ENCODE measurements at places on chromosomes 12 and 14. TPM values are rescaled to one million over a fixed set of nuclear protein-coding genes. Genes with fewer than 3 reads are reported as not detected.
A peak's percentile ranks its signal among the peaks of the same experiment; 100 is the strongest.

DNA sequence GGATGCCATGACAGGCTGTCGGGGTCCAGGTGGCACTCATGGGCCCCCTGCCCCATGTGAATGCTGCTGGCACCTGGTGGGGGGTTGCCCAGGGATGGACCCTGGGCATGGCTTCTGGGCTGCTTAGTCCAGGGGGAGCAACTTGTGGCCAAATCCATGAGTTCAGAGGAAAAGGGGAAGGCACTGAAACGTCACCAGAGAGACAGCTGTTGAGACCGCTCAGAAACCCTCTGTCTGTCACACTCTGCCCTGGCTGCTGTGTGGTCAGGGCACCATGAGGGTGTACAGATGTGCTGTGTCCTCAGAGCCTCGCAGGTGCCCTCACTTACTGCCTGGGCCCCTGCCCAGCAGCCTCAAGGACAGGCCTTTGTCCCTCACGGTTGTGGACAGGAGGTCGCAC lies 9.4 kb downstream of the CLBA1 start:
- no peaks in the 10 kb centered on the region for H3K27me3 ChIP-seq
- H3K36me3 ChIP-seq: no peaks in the 10 kb centered on the region
- no peaks in the 10 kb centered on the region for H3K4me1 ChIP-seq
- no peak for DNase-seq
- no peak overlapping the region for H3K27ac ChIP-seq

- DNase-seq: peak; percentile 88
- no peak overlapping the region for H3K27ac ChIP-seq
- H3K27me3 ChIP-seq: no peaks in the 10 kb centered on the region
- H3K4me3 ChIP-seq: no peak overlapping the region
These were observed 37.1 kb upstream of the FOXJ2 start for GRCh38 chr12:7995266-7995963.

GRCh38 chr12:124174451-124175348 lies 120.2 kb upstream of the RFLNA start:
- no peaks in the 10 kb centered on the region for H3K27me3 ChIP-seq
- peak overlapping the region; percentile 13 for H3K27ac ChIP-seq
- H3K4me3 ChIP-seq: no peak overlapping the region

DNA sequence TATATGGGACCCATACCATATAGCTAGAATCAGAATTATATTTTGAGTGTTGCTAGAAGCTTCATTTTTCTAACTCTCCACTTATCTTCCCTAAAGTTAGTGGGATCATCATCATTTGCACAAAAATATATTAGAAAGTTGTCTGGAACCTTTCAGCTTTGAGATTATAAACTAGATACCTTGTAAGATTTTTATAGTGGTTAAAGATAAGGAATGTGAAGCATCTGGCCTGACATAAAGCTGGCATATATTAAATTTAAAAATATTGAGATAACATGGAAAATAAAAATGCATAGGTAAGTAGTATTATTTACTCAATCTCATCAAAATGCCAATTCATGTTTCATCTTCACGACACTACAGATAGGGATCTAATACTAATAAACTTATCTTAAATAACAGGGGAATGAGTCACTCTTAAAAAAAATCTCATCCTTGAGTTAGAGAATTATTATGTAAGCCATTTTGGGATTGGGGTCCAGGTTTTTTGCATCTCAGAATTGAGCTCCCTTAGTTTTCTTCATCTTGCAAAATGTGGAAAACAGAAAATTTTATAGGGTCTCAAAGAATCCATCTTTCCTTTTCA lies 318.5 kb downstream of the KCNC2 start:
- no peak overlapping the region for H3K4me3 ChIP-seq
- H3K27ac ChIP-seq: no peak overlapping the region
- DNase-seq: no peak
- H3K36me3 ChIP-seq: no peaks in the 10 kb centered on the region
- H3K27me3 ChIP-seq: no peaks in the 10 kb centered on the region

GRCh38 chr12:109737126-109737525 lies 23.5 kb downstream of the FAM222A start:
- no peaks in the 10 kb centered on the region for H3K27me3 ChIP-seq
- H3K27ac ChIP-seq: no peak overlapping the region
- peaks cover 40% of the 10 kb centered on the region for H3K4me1 ChIP-seq
- no peak overlapping the region for H3K4me3 ChIP-seq
- no peaks in the 10 kb centered on the region for H3K36me3 ChIP-seq

GRCh38 chr12:112938751-112939150 lies 477 bp downstream of the OAS3 start:
- H3K4me3 ChIP-seq: peak overlapping the region; percentile 40
- no peak for DNase-seq
- peak overlapping the region; percentile 81 for H3K27ac ChIP-seq
- no peaks in the 10 kb centered on the region for H3K36me3 ChIP-seq

DNA sequence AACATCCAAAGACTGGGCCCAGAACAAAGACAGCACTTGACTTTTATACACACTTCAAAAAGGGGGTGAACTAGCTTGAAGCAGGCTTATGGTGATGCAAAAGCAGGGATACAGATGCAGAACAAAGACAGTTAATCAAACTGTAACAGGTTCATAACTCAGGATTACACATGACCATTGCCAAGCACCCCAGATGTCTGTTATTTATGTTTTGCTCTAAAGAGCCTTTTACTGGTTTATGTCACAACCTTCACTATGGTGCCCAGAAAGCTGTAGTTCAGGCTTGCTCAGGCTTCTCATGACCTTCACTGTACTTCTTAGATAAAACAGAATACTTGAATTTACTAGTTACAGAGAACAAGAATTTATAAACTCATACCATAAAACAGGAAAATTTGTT lies 31.7 kb upstream of the SLC38A4 start:
- no peaks in the 10 kb centered on the region for H3K4me1 ChIP-seq
- H3K36me3 ChIP-seq: no peaks in the 10 kb centered on the region
- H3K4me3 ChIP-seq: no peak overlapping the region
- DNase-seq: no peak

GRCh38 chr14:72594099-72594901 lies 299.6 kb downstream of the DPF3 start:
- no peak for DNase-seq
- no peak overlapping the region for H3K27ac ChIP-seq
- no peaks in the 10 kb centered on the region for H3K36me3 ChIP-seq
- no peak overlapping the region for H3K4me3 ChIP-seq
- peaks cover 3% of the 10 kb centered on the region for H3K27me3 ChIP-seq

- H3K4me3 ChIP-seq: no peak overlapping the region
- H3K27me3 ChIP-seq: no peaks in the 10 kb centered on the region
- no peak for DNase-seq
- peak overlapping the region; percentile 92 for H3K27ac ChIP-seq
These were observed 43.7 kb downstream of the DUSP16 start for GRCh38 chr12:12518919-12519318.

Gene GZMB
- polyA plus RNA-seq: not detected

Gene TROAP
- 12.5 TPM for polyA plus RNA-seq

Gene PAX9
- polyA plus RNA-seq: 0.24 TPM

Gene ITGB7
- not detected for polyA plus RNA-seq

Gene KRT79
- not detected for polyA plus RNA-seq

Data from hepatocyte (in vitro differentiated cells).